ENCODE measurements at places on chromosomes 6 and 20.

DNA sequence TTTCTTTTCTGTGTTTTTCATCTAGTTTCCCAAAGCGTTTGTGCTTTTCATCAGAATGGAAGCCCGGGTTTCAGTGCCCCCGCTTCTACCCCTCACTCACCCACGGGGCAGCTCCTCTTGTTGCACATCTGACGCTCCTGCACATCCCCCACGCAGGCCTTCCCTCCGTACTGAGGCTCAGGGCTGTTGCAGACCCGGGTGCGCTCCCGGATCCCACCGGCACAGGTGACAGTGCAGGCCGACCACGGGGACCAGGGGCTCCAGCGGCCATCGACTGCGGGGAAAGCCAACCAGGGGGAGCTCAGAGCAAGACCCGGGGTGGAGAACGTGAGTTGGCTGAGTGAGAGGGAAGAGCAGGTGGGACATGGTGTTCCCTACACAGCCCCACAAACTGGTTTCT lies 19.0 kb downstream of the THBS2 start:
- no peak for DNase-seq

DNA sequence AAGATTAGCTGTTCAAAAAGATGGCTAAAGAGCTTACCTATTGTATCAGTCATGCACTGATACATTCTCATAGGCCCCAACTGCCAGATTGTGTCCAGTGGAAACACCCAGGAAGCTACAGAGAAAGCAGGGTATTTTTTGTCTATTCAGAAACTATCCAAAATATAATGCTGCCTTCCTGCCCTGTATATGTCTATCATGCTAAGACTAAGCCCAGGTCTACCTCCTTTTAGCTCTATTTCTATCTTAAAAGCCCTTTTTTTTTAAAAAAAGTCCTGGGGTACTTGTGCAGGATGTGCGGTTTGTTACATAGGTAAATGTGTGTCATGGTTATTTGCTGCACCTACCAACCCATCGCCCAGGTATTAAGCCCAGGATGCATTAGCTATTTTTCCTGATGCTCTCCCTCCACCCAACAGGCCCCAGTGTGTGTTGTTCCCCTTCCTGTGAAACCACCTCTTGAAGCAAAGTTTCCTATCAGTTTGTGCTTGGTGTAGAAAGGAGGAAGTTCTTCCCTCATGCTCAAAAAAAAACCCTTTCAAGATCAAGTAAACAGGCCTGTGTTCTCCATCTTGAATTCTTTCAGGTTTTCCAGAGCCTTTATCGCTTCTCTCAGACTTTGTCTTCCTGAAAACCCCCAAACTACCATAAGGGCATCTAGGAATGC lies 514 bp downstream of the DEFB129 start:
- no peak for DNase-seq

- no peak for DNase-seq
These were observed 83.6 kb downstream of the SCAND1 start for GRCh38 chr20:35870541-35871258.

- no peak for DNase-seq
These were observed 345.9 kb downstream of the ARHGAP18 start for GRCh38 chr6:129364037-129364436.

DNA sequence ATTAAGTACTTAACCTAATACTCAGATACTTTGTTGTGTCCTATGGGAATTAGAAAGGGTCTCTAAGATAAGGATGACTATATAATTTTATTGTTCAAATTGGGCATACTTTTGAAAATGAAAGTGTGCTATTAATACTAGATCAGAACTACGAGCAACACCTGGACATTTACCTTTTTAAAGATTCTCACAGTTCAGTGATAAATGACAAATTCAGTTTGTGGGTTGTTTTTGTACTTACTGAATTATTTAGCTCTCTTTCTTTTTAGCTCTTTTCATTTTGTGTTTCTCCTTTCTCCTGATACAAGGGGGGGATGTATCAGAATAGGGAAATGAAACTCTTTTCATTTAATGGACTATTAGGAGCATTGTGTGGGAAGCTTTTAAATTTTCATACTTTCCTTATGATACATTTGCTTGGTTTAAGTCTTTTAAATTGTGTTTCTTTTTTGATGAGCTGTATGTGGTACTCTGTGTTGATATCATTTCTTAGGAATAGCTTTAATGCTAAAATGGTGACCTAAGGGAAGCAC lies 47.5 kb downstream of the PHF3 start:
- DNase-seq: no peak

DNA sequence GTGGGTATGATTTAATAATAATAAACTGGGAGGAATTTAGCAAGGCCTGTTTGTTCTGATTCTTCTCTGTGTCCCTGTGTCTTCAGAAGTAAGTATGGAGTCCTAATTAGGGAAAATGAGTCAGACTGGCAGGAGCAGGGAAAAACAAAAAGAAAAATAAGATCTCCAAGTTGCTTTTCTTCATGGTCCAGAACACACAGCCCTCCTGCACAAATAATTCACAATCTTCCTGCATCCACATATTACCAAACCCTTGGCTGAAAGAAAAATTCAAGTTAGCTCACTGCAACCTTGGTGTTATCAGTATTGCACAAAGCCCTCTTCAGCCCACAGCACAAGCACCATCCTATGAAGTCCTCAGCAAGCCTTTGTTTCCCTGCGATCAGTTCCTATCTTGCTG lies 142.0 kb upstream of the LAMA2 start:
- DNase-seq: no peak

- no peak for DNase-seq
These were observed 8.2 kb upstream of the TBX18 start for GRCh38 chr6:84772428-84773132.

DNA sequence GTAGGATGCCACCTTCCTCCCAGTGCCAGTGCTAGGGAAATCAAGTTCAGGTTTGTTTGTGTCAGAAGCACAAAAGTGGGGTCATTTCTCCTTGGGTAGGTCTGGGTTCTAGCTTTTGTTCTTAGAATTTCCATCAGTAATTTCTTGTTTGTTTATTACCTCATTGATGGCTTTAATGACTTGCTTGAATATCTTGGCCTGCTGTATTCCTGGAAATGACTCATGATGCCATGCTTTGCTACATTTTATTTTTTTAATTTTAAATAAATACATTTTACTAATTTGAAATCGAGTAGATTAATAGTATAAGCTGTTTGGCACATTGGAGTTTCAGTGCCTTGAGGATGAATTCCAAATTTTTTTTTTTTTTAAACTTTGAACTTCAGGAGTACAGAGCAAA lies 189.6 kb downstream of the JARID2 start:
- DNase-seq: no peak

DNA sequence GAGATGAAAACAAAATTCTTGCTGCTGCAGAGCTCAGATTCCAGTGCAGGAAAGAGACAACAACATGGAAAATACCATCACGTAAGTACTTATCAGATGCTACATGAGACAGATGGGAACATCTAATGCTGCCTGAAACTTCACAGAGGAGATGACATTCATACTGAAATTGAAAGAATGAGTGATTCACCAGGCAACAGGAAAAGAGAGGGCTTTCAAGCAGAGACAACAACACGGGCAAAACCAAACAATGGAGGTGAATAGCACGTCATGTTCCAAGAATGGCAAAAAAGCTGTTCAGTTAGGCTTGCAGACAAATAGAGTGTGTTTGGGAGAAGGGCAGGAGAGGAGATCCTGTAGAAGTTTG lies 39.3 kb downstream of the GTF2H5 start:
- no peak for DNase-seq

GRCh38 chr20:44990957-44991356 lies 24.6 kb downstream of the STK4 start:
- DNase-seq: no peak

DNA sequence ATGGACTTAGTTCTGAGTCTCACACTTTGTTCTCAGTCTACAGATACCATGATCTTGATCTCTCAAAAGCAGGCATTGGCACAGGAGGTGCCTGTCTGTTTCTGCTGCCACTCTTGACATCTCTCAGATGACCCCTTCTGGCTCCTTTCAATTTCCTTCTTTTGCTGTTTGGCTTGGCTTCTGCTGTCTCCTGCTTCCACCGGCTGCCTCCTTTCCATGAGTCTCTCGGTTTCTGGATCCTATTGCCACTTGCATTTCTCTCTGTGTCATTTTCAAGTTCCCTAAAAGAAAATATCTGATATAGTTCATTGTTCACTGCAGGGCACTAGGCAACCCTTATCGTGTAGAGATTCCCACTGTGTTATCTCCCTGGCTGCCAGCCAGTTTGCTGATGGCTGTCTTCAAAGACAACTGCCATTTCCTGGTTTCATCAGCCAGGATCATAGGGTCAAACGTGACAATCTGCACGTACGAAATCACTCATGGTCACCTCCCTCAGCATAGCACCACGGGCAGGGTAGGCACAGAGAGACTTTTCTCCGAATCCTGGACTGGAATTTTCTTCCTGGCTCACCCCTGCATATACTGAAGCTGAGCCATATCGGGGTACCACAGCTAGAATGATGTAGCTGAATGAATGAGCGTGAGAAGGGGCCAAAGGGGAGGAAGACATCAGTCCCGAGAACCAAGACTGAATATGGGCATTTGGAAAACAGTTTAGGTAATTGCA lies 144.6 kb upstream of the TMEM170B start:
- DNase-seq: no peak
